ENCODE measurements at places on chromosomes 4 and X. TPM values are rescaled to one million over a fixed set of nuclear protein-coding genes. Genes with fewer than 3 reads are reported as not detected.
A peak's percentile ranks its signal among the peaks of the same experiment; 100 is the strongest.

Gene LAP3
- total RNA-seq, result 38.5 TPM

Gene IL2RG
- not detected for total RNA-seq

Gene SMIM10
- total RNA-seq, result 4.0 TPM

Gene CSAG3
- not detected for total RNA-seq

Gene BEX3
- 314 TPM for total RNA-seq

Gene CPE
- total RNA-seq, result 94.1 TPM

Gene HHIP
- 4.0 TPM for total RNA-seq

DNA sequence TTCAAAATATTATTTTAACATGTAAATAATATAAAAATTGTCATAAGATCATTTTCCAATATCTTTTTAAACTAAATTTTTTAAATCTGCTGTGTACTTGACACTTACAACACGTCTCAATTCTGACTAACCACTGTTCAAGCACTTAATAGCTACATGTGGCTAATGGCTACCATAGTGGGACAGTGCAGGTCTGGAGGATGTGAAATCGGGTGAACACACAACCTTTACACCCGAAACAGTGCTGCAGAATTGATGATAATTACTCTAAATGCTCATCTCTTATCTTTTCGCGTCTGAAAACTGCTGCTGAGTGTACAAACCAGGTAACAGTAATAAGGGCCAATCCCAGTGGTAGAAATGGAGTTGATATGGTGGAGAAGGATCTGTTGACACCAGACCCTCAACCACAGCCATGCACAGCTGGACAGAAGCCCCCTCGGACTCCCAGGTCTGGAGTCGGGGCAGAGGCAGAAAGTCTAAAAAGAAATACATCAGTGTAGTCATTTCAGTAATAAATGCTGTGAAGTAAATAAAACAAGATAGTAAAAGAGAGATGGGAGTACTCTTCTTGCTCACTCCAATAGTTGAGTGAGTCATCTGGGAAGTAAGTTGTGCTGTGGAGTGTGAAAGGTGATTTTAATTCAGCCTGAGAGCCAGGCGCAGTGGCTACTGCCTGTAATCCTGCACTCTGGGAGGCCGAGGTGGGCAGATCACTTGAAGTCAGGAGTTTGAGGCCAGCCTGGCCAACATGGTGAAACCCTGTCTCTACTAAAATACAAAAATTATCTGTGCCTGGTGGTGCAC is 150.0 kb downstream of the CBR4 start:
- H3K27ac ChIP-seq, result peak overlapping the region; percentile 48
- H3K36me3 ChIP-seq, result peaks cover 33% of the 10 kb centered on the region
- peaks cover 33% of the 10 kb centered on the region for H3K4me1 ChIP-seq
- DNase-seq, result no peak
- H3K4me3 ChIP-seq, result no peak overlapping the region
- no peaks in the 10 kb centered on the region for H3K27me3 ChIP-seq

GRCh38 chr4:33160126-33160525 is 2440.0 kb downstream of the PCDH7 start:
- H3K36me3 ChIP-seq, result peaks cover 11% of the 10 kb centered on the region
- H3K27me3 ChIP-seq, result no peaks in the 10 kb centered on the region
- no peak overlapping the region for H3K4me3 ChIP-seq
- no peaks in the 10 kb centered on the region for H3K4me1 ChIP-seq
- no peak overlapping the region for H3K27ac ChIP-seq

DNA sequence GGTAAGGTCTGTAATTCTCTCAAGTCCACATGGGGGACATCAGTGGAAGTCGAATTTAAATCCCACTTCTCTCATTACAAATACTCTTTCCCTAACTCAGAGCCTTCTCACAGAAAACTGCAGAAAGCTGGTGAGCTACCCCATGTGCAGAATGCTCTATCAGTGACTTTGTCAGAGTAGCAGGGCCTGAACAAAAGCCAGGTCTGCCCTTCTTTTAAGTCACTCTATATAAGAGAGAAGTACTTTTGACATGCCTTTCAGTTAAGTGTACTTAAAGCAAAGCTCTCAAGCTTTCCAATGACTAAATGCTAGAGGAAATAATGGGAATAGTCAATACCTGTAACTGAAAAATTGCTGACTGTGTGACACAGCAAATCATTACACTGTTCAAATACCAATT is 323.1 kb downstream of the KCNIP4 start:
- no peaks in the 10 kb centered on the region for H3K4me1 ChIP-seq
- no peaks in the 10 kb centered on the region for H3K27me3 ChIP-seq
- no peak overlapping the region for H3K4me3 ChIP-seq
- no peak overlapping the region for H3K27ac ChIP-seq

DNA sequence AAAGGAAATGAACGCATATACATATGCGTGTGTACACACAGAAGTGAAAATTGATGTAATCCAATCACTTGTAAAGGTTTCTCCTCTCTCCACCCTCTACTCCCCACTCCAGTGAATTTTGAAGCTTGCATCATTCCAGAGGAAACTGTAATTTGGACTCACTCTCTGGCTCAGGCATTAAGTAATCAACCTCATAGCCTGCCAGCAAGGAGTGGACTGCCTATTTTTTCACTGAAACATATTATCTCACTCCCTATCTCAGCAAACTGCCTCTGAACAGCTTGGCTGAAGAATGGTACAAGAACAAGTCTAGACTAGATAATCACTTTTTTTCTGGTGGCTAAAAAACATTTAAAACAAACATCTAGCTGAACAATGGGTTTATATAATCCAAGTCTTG is 124.2 kb downstream of the C4orf51 start:
- peaks cover 56% of the 10 kb centered on the region for H3K4me1 ChIP-seq
- no peaks in the 10 kb centered on the region for H3K27me3 ChIP-seq
- no peak overlapping the region for H3K4me3 ChIP-seq
- no peak for DNase-seq
- peaks cover 23% of the 10 kb centered on the region for H3K36me3 ChIP-seq
- peak overlapping the region; percentile 83 for H3K27ac ChIP-seq

- H3K27ac ChIP-seq, result no peak overlapping the region
- no peak for DNase-seq
- H3K27me3 ChIP-seq, result no peaks in the 10 kb centered on the region
- peaks cover 9% of the 10 kb centered on the region for H3K36me3 ChIP-seq
- H3K4me1 ChIP-seq, result peaks cover 2% of the 10 kb centered on the region
- no peak overlapping the region for H3K4me3 ChIP-seq
Measured at GRCh38 chr4:54731552-54731951, 73.8 kb downstream of the KIT start.

DNA sequence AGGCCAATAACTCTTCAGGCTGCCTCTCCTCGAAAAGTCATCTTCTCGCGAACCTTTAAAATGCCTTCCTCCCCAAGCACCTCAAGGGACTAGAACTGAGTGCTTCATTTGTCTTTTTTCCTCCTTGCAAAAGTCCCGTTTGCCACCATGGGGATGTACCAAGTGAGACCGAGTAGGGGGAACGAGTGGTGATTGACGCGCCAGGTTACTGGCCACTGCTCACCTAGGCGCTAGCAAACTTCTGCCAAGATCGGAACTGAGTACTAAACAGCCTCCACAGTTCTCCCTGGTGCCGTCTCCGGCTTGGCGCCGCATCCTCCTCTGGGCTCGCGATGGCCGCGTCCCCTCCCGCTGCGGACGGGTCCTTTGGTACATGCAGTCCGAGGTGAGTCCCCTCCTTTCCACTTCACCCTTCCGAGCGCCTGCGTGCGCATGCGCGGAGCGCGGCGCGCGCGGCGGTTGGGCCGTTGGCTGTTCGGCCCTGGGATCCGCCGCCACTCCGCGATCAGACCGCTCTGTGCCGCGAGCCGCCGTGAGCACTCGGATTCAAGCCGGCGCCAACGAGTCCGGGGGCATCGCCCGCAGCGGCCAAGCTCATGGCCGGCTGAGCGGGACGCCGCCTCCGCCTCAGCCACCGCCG is at the start of gene CDK16:
TSS of gene CDK16 (plus strand) at position 402 of the 640 bp plus-strand sequence. CDS start 4,877 bp downstream, outside the sequence.
- peak; percentile 86 for DNase-seq
- H3K4me3 ChIP-seq, result peak within 1 kb of the TSS; percentile 93
- H3K36me3 ChIP-seq, result peaks cover 29% of the 10 kb centered on the region
- H3K27ac ChIP-seq, result peak within 1 kb of the TSS; percentile 99

GRCh38 chrX:1453395-1453783 is 680 bp upstream of the ASMTL start:
- peaks cover 18% of the 10 kb centered on the region for H3K36me3 ChIP-seq
- peak overlapping the region; percentile 94 for H3K27ac ChIP-seq
- peak overlapping the region; percentile 87 for H3K4me3 ChIP-seq
- H3K27me3 ChIP-seq, result peaks cover 6% of the 10 kb centered on the region

DNA sequence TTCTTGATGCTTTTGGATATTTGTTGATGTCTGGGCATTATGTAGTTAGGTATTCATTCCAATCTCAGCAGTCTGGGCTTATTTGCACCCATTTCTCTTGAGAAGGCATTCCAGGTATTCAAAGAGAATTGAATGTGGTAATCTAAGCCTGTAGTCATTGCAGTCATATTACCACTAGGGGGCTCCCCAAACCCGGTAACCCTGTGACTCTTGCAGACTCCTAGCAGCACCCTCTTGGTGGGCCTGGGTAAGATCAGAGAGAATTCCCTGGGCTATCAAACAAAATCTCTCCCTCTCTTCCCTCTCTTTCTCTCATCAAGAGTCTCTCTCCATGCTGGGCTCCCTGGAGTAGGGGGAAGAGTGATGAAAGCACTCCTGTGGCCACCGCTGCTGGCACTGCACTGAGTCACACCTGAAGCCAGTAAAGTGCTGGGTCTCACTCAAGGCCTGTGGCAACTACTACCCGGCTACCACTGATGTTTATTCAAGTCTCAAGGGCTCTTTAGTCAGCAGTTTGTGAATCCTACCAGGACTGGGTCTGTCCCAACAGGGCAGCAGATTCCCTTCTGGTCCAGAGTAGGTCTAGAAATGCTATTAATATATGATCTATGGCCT is 187.7 kb upstream of the NUDT10 start:
- no peaks in the 10 kb centered on the region for H3K4me1 ChIP-seq
- no peak overlapping the region for H3K27ac ChIP-seq
- DNase-seq, result no peak
- no peaks in the 10 kb centered on the region for H3K27me3 ChIP-seq
- H3K4me3 ChIP-seq, result no peak overlapping the region
- H3K36me3 ChIP-seq, result no peaks in the 10 kb centered on the region

DNA sequence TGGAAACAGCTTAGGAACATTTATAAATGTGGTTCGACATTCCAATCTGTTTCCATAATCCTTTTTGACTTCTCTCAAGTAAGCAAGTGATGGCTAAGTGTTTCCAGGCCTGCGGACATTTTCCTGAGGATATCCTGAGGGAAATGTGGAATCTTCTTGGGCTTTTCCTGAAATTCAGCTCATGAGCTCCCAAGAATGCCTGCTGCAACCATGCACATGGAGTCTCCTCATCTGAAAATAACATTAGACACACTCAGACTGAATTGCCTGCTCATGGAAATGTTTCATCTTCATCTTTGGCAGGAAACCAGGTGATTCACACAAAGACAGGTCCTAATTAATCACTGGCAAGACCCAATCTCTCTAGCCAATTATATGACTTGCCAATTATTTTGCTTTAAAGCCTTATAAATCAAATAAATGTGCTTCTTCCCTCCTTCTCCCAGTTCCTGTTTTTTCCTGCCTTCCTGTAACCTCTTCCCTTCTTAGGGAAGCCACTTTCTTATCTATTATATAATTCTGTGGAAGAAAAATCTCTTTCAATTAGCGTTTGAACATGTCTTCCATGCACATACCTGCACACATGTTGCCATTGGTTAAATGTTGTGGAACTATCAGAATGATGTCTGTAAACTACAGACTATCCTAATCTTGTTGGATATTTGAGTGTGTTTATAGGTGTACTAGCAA is 104.6 kb upstream of the MXRA5 start:
- H3K4me3 ChIP-seq, result no peak overlapping the region
- peak overlapping the region; percentile 52 for H3K27ac ChIP-seq
- no peaks in the 10 kb centered on the region for H3K36me3 ChIP-seq
- no peak for DNase-seq
- H3K27me3 ChIP-seq, result no peaks in the 10 kb centered on the region

GRCh38 chr4:113783289-113783688 is 21.8 kb upstream of the CAMK2D start:
- no peak overlapping the region for H3K4me3 ChIP-seq
- H3K4me1 ChIP-seq, result no peaks in the 10 kb centered on the region
- H3K27me3 ChIP-seq, result no peaks in the 10 kb centered on the region

Measured in mesothelial cell of epicardium (in vitro differentiated cells).